ENCODE measurements at places on chromosomes 4 and X.

GRCh38 chr4:53705151-53705764 is 114.0 kb upstream of the LNX1 start:
- no peak for DNase-seq

- DNase-seq = no peak
Measured at GRCh38 chr4:90226734-90227133, 99.5 kb downstream of the CCSER1 start.

- no peak for DNase-seq
Measured at GRCh38 chrX:13023567-13023966, 20.9 kb downstream of the FAM9C start.

DNA sequence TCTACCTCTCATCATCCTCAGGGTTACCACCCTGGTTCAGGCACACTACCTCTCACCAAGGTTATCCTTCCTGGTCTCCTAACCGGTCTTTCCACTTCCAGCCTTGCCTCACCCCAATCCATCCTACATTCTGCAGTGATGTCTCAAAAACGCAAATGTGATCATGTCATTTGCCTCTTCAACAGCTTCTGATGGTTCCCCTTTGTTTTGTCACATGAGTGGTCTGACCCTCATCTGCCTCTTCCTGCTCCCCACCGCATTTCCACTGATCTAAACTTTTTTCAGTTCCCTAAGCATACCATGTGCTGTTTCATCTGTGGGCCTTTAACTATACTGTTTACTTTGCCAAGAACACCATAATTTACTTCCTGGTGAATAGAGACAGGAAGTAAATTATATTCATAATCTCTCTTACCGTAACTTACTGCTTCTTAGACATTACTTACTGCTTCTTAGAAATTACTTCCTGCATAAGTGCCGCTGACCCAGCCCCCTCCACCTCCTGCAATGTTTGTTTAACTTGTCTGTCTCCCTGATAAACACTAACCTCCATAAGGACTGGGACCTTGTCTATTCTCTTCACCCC is 27.1 kb upstream of the NSUN7 start:
- no peak for DNase-seq

DNA sequence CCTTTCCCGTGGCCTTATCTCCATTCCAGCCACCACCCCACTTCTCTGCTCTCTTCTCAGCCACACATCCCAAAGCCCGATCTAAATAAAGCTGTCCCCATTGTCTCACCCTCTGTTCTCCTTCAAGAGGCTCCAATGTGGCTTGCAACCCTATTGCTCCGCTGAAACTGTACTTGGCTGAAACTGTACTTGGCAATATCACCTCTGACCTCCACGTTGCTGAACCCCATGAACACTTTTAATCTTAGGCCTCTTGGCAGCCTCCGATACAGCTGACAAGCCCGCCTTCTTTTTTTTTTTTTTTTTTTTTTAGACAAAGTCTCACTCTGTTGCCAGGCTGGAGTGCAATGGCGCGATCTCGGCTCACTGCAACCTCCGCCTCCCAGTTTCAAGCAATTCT is 12.1 kb downstream of the DCTD start:
- DNase-seq = no peak

DNA sequence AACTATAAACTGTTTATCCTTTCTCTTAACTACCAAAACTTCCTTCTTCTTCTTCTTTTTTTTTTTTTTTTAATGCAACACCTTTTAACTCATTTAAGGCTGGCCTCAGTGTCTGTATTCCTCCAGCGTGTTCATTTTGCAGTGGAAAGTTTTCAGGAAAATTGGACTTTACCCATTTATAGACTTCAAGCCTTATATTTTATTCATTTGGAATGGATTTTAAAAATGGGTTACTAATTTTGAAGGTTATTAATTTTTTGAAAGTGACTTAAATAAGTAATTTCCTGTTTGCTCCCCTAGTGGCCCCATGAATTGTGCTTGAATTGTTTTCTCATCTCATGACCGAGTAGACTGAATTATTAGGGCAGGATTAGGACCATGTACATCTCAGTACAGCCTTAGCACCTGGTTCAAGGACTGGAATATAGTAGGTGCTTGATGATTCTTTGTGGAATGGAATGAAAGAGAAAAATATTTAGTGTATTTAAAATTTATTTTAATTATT is 282.7 kb downstream of the ANKRD50 start:
- no peak for DNase-seq

DNA sequence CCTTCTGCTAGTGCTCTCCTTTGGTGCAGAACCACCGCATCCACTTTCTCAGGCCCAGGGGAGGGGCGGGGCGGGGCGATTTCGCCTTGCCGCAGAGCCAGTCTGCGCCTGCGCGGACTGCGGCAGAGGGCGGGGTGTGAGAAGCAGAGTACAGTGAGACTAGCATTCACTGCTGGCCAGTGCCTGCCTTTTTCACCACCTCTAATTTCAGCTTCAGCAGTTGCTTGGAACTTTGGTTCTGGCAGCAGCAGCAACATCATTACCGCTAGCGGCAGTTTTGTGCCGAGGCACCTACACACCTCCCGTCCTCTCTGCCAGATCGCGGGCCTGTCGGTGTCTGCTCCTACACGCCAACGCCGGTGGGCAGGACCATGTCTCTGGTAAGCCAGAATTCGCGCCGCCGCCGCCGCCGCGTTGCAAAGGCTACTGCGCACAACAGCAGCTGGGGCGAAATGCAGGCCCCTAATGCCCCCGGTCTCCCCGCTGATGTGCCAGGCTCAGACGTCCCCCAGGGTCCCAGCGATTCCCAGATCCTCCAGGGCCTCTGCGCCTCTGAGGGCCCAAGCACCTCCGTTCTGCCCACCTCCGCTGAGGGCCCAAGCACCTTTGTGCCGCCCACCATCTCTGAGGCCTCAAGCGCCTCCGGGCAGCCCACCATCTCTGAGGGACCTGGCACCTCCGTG is at the start of gene MAGEE1:
TSS of gene MAGEE1 (plus strand) at position 151 of the 683 bp plus-strand sequence. CDS start at position 372, 221 bp downstream.
- DNase-seq = peak; percentile 51

Measured in neural crest cell (in vitro differentiated cells).